ENCODE measurements at places on chromosomes 2 and 18.

GRCh38 chr18:23949863-23950262 is 64.7 kb upstream of the TTC39C start:
- DNase-seq = no peak

DNA sequence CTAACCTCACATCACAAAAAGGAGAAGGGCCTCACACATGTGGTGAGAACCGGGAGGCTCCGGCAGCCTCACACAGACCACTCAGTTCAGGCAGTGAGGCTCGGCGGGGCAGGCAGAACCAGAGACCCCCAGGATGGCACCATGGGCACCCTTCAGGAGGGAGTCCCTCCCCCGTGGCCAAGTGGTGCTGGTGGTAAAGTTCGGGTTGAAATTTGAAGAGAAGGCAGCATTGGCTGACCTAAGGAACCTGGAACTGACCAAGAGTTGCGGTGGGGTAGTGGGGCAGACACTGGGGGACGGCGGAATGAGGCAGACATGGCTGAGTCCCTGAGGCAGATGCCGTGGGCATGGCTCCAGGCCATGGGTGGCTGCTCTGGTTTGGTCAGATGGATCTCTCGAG is 239.3 kb upstream of the MYT1L start:
- no peak for DNase-seq

DNA sequence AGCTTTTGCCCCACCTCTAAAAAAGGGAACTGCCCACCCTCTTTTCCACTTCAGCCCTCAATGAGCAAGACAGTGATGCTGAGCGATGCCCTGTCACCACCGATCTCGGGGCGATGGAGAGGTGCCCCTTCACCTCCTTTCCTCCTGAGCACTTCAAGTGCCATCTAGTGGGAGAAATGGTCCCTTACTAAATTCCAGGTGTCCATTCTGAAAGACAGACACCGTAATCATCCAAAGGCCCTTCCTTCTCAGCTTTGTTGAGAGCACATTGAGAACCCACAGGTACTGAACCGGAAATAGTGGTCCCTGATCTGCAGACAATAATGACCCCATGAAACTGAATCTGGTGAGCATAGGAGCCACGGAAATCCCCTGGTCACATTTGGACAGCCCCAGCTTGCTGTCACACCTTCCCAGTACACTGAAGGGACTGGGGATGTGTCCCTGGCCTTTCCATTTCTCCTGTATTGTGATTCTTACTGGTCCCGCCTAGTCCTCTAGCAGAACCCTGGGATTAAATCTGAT is 38.5 kb downstream of the KCTD18 start:
- no peak for DNase-seq

DNA sequence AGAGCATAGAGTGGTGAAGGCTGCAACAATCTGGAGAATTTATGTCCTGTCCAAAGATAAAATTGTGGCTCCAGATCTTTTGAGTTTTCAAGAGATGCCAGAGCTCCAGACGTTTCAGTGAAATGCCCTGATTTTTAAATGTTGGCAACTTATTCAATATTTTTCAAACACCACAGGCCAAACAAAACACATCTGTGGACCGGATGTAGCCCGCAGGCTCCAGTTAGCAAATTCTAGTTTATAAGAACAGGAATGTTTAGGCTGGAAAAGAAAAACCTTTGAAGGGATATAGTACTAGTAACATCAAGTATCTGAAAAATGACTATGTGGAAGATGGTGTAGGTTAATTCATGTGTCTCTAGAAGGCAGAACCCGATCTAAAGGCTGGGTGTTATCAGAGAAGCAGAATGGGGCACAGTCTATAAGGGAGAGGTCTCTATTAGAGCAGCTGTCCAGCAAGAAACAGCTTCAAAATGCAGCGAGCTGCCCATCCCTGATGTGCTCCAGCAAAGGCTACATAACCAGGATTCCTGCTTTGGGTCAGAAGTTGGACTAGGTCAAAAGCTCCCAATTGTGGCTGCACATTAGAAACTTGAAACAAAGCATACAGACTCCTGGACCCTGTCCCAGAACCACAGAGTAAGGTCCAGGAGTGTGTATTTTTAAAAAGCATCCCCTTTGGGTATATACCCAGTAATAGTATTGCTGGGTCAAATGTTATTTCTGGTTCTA is 105.9 kb downstream of the ANKRD44 start:
- no peak for DNase-seq

GRCh38 chr18:27608742-27609141 is 423.6 kb upstream of the CHST9 start:
- DNase-seq = no peak

- DNase-seq = no peak
These were observed 314.1 kb downstream of the MYCN start for GRCh38 chr2:16254356-16254965.

GRCh38 chr18:70181015-70181414 is 24.5 kb downstream of the RTTN start:
- DNase-seq = no peak

- DNase-seq = no peak
These were observed 276.8 kb upstream of the FIGN start for GRCh38 chr2:164012581-164012980.
